ENCODE measurements at places on chromosomes 7 and 10.

GRCh38 chr7:78333530-78334425, 535.2 kb downstream of the PHTF2 start:
- no peak for DNase-seq

DNA sequence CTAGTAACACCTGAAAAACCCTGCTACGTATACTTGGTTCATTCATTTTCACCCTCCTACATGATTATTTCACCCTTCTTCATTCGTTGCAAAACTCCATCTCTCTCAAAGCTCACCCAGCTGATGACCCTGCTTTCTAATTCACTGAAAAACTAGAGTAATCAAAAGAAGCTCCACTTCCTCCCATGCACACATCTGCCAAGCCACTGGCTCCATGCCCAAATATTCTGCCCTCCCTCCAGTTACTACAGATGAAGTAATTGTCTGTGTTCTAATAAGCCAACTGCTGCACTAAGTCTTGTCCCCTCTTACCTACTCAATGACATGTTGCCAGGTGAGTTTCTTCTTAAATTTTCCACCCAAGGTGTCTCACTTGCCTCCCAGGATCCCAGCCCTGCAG, 96.9 kb upstream of the CCDC71L start:
- peak; percentile 27 for DNase-seq

DNA sequence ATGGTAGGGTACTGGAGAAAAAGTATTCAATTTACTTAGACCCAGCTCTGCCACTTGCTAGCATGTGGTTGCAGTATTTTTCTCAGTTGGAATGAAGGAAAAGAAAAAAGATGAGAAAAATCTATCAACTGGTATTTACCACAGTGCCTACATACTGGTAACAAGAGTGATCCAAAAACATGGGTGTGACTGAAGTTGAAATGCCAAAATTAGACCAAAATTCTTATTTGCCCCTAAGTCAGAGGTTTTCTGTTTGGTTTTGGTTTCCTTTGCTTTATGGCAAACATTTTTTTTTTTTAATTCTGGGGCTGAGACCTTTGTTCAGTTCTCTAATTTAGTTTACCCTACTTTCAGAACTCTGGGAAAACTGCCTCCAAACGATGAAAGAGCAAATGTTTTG, 12.3 kb downstream of the HYCC1 start:
- DNase-seq = no peak

DNA sequence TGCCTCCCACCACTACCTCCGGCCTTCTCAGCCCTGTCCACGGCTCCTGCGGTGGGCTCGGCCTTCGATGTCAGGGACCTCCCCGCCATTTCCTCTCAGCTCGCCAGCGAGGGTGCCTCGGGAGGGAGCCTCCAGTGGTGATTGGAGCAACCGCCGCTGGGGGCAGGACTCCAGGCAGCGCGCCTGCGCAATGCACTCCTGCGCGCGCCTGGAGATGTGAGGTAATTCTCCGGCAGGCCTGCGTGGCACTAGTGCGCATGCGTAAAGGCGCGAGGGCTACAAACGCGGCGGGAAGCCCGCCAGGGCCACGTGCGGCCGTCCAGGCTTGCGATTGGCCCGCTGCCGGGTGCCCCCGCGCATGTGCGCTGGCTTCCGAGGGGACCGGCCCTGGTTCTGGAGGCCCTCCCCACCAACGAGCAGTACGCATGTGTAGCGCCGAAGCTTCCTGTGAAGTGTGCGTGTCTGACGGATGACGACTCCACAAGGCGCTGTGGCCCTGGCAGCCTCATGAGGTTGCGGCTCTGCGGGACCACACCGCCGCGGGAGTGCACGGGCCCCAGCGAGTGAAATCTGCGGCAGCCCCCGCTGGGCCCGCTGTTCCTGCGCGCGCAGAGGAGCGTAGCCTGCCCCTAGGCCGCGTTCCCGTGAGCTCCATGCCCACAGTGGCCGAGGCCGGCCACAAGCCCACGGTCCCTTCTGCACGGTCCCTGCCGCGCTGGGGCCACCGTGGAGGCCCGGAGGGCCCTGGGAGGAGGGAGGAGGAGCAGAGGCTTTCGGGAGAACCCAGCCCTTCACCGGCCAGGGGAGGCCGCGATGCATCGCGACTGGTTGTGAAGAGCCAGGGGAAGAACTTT, at the start of gene SYCE1:
Gene SYCE1 (minus strand): TSS at position 143 of the 854 bp plus-strand sequence. CDS start 54 bp downstream, at position 89.
- DNase-seq = no peak

- DNase-seq = peak; percentile 89
Observed at GRCh38 chr10:97731346-97732051, 5.4 kb upstream of the ZFYVE27 start.

DNA sequence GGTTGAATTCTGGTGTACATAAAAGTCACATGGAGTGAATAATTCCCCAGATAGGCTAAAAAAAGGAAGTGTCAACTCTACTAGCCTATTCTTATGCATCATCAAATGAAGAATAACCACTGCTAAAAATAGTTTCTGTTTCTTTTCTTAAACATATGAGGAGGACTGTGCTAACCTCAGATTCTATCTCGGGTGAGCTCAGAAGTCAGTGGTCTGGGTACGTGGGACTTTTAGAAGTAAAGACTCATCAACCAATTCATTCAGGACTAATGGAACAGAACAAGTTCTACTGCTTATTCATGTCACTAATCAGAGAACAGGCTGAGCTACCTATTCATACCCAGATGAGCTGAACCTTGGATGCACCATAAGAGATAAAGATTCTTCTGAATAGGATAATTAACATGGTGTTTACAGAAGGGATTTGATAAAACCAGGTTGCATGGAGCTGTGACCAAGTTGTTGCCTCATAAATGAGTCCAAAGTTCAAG, 9.5 kb upstream of the ASAH2 start:
- DNase-seq = no peak

- no peak for DNase-seq
Observed at GRCh38 chr7:141454338-141454737, 96.9 kb upstream of the AGK start.

DNA sequence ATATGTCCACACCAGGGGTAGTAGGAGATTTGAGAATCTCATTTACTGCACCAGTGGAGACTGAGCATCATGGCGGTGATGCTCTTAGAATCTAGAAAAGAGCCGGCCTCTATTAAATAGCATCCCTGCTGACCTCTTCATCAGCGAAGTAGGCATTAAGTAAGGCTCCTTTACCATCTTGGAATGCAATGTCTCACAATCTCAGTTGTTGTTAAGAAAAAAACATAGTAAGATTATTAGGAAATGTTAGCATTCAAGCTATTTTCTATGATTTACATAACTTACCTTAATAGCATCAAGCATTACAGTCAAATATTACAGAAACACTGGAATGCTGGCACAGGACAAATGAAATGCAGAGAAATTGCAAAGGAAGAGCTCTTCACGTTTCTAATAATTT, 54.5 kb downstream of the ORC5 start:
- DNase-seq = no peak
